ENCODE measurements at places on chromosomes 2 and 18.

GRCh38 chr2:232309592-232309991 lies 69.0 kb upstream of the ALPP start:
- DNase-seq, result no peak

GRCh38 chr2:11612553-11613215 lies 57.3 kb downstream of the NTSR2 start:
- DNase-seq, result no peak

- DNase-seq, result no peak
Measured at GRCh38 chr2:1653956-1654695, 90.2 kb downstream of the PXDN start.

DNA sequence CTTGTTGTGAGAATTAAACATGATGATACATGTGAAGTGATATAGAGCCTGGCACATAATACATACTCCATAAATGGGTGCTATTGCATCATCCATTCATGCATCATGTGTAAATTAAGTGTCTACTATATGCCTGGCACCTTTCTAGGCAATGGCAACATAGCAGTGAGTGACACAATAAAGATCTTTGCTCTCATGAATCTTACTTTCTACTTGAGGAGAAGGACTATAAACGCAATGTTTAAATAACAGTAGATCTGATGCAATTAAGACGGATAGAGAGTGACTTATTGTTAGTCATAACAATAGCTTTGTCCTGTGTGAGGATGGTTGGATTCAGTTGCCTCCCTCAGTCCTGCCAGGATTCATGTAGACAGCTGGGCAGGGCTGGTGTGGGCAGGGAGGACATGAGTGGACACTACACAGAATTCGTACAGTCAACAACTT lies 88.4 kb upstream of the NPAS2 start:
- no peak for DNase-seq

GRCh38 chr2:55985406-55985805 lies 61.8 kb upstream of the EFEMP1 start:
- no peak for DNase-seq

GRCh38 chr2:190584980-190585661 lies 50.6 kb upstream of the NEMP2 start:
- DNase-seq, result no peak

- DNase-seq, result no peak
Measured at GRCh38 chr18:13400636-13401315, 182.2 kb downstream of the LDLRAD4 start.

Measured in hematopoietic multipotent progenitor cell treated with erythropoietin and hydrocortisone succinate and interleukin-3 and kit ligand, for 8 days (in vitro differentiated cells).